ENCODE measurements at places on chromosomes 3 and 15.
A peak's percentile ranks its signal among the peaks of the same experiment; 100 is the strongest.

- DNase-seq, result no peak
Measured at GRCh38 chr15:45401665-45402161, 23.4 kb upstream of the GATM start.

- DNase-seq, result peak; percentile 75
Measured at GRCh38 chr3:100068826-100069225, 45.5 kb downstream of the FILIP1L start.

DNA sequence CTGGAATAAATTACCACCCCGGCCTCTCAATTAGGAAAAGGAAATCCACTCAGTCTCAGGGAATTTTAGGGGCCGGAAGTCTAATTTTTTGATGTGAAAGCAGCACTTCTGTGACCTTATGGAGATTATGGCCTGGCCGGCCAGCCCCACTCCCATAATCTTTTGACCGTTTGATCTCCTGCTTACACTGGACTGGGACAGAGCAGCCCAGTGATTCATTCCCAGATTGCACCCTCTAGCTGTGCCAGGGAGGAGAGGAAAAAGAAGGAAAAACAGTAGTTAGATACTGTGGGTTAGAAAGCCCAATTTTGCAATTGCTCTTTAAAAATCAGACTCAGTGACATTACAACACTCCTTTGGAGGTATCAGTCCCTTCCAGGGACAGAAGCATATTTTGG, 32.4 kb downstream of the GJD2 start:
- DNase-seq, result no peak

GRCh38 chr15:63063164-63063756, 20.7 kb downstream of the TPM1 start:
- DNase-seq, result no peak

GRCh38 chr3:133127381-133127780, 89.2 kb downstream of the TMEM108 start:
- DNase-seq, result no peak

- no peak for DNase-seq
Measured at GRCh38 chr15:89400116-89400781, 65.6 kb upstream of the POLG start.

DNA sequence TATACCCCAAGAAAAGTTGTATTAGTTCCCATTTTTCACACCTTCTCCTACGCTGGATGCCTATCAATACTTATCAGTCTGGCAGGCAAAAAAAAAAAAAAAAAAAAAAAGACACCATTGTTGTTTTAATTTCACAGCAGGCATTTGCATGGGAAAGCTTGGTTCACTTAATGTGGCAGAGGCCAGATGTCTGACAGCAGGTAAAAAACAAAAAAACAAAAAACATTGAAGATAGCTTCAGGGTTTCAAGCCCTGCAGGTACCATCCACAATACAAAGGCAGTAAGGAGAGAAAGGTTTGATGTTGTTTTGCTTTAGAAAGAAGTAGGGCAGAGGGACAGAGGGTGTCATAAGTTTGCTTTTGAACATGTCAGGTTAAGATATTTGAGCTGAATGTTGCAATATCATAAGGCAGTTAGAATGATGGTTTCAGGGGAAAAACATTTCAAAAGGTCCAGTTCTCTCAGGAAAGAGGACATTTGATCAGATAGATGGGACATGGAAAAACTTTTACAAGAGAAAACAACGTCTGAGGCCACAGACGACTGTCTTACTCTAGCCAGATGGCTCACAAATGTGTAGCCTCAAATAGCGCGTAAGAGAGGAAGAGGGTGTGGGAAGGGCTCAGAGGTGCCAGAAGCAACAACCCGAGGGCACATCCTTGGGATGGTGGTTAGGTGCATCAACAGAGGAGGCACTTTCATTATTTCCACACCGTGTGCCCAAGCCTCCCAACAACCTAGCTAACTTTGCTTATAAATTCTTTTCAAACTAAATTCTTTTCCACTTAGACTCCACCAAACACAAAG, 25.7 kb downstream of the PCOLCE2 start:
- no peak for DNase-seq

GRCh38 chr15:99998661-99999101, 265.4 kb upstream of the LYSMD4 start:
- DNase-seq, result no peak

- no peak for DNase-seq
Measured at GRCh38 chr15:76577879-76578512, 241.4 kb downstream of the ISL2 start.

GRCh38 chr3:36494461-36495109, 114.3 kb downstream of the STAC start:
- no peak for DNase-seq

- no peak for DNase-seq
Measured at GRCh38 chr15:60223176-60223575, 174.6 kb downstream of the ANXA2 start.

DNA sequence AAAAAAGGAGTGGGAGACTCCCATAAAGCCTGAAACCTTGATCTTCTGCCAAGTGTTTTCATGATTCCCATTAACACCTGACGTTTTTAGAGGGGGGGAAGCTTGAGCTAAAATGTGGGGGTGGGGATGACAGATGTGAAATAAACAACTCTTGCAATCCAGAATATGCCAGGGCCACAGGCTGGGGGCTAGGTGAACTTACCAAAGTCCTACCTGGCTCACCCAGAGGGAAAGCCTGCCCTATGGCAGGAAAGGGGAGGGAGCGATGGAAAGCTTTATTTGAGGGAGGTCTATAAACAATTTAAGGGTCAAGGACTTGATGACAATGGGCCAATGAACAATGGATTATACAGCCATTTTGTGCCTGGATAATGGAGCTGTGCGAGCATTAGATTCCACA, 108.3 kb downstream of the LRIG1 start:
- no peak for DNase-seq

DNA sequence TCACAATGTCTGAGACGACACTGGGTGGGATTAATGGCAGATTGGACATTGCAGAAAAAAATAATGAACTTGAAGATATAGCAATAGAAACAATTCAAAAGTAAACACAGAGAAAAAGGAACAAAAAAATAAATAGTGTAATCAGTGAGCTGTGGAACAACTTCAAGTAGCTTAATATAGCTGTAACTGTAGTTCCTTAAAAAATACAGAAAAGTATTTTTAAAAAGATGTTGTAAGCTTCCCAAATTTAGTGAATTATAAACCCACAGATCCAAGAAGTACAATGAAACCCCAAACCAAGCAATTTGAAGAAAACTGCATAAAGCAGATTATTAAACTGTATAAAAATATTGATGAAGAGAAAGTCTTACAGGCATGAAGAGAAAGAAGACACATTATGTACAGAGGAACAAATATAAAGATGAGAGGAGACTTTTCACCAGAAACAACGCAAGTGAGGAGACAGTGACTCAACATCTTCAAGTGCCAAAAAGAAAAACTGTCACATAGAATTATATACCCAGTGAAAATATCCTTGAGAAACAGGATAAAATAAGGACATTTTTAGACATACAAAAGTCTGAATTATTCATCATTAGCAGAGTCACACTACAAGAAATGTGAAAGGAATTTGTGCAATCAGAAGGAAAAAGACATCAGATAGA, 176.4 kb downstream of the NFKBIZ start:
- no peak for DNase-seq

DNA sequence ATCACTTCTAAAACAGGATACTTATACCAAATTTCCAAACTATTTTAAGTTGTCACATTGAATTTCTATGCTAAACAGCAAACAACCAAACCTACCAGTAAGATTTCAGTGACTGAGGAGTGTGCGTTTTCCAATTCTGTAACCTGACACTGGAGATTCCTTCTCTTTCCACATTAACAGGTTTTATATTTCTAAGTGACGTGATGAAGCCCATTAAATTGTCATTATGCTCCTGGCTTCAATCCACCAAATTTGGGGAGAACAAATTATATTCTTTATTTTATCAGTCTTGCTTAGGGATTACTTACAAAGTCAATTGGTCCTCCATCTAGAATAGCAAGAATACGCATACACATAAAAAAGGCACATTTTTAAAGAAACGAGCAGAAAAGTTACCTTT, 764.8 kb upstream of the NR2F2 start:
- no peak for DNase-seq

DNA sequence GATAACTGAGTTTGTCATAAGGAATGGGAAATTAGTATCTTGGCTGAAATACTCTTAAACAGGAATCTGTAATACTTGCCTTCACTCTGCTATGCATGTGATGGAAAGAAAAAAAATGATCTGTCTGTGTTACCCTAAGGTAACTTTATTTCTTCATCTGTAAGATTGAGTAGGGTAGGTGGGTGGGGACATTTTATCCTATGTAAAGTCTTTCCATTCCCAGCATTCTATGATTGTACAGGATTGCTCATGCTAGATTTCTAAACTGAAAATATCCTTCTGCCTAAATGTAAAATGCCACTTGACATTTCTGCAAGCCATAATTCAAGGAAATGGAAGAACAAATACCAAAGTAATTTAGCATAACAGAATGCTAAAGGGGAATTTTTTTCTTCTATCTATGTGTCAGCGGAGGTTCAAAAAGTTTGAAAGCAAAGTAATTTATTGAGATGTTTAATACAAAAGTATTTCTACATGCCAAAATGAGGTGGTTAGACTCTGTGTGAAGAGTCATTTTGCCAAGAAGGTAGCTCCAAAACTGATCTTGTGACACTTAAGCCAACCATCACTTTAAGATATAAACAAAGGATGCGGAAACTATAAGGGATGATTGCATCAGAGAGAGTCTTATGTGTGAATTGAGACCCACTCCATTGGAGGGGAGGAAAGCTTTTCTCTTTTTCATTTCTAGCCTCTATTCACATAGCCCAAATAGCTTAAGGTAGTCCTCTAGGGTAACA, 46.6 kb upstream of the SERPINI2 start:
- DNase-seq, result no peak

DNA sequence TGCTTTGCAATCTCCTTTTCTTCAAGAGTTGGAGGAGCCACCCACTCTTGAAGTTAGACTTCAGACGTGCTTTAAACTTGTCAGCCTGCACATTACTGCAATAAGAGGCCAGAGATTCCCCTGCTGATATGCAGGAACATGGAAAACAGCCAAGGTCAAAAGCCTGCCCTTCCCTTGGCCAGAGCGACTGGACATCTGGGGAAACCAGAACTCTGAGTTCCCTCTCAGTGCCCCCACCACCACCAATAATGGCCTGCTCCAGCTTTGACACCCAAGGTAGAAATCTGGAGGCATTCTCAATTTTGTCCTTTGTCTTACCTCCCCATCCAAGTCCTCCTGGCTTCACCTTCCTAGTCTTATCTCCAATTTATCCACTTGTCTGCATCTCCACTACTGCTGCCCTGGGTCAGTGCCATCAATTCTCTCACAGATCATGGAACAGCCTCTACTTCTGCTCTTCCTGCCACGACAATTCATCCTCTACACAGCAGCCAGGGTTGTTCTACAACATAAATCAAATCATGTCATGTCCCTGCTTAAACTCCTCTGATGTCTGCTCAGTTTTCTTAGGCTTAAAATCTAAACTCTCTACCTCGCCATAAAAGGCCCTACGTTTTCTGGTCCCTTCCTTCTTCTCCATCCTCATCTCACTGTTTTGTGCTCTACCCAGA, 191.6 kb upstream of the WNT5A start:
- DNase-seq, result no peak

DNA sequence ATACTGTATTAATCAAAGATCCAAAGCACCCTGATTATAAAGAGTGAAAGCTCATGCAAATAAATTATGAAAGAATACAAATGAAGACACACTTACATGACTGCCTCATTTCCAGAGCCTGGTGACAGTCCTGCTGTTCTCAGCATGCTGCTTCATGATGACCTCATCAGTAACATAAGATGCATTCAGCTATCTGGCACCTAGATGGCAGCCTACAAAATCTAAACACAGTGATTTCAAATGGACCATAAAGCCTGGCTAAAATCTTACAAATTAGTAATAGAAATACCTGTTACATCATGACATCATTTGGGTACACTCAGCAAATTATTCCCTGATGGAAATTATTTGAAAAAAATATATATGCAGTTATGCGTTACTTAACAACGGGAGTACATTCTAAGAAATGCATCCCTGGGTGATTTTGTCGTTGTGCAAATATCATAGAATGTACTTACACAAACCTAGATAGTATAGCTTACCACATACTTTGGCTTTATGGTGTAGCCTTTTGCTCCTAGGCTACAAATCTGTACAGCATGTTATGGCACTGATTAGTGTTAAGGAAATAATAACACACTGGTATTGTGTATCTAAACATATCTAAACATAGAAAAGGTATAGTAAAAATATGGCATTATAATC, 207.2 kb downstream of the EPHA3 start:
- peak; percentile 13 for DNase-seq

DNA sequence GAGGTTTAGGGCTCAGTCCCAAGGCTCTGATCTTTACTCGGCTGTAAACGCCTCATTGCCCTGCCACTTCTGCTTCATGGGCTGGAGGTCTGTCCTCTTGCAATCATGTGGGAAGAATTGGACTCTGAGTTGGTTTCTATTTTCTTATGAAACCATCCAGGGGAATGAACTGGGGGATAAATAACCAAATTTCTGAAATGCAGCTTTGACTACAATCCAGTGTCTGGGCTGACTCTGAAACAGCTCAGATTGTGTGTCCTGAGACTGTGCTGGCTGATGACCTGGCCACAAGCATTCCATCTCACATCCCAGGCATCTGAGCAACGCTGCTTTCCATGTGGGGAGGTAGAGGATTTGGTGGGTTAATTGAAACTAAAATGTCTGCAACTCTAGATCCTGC, 71.0 kb upstream of the GALNT15 start:
- DNase-seq, result no peak

DNA sequence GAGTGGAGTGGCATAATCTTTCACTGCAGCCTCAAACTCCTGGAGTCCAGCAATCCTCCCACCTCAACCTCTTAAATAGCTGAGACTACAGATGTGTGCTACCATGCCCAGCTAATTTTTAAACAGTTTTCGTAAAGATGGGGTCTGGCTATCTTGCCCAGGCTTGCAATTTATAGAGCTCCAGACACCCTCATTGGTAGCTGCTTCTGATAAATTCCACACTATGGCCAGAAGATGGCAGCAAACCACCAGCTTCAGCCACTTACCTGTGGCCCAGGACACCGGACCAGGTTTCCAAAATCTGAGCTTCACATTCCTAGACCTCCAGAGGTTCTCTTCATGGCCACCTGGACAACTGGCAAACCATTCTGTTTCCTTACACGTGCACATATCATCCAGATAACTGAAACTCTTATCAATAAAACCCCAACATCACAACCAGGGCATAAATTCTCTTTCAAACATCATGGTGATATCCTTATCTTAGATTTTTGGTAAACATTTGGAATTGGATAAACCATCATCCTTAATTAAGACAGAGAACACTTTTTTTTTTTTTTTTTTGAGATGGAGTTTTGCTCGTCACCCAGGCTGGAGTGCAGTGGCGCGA, 28.9 kb downstream of the FBXW12 start:
- peak; percentile 38 for DNase-seq

DNA sequence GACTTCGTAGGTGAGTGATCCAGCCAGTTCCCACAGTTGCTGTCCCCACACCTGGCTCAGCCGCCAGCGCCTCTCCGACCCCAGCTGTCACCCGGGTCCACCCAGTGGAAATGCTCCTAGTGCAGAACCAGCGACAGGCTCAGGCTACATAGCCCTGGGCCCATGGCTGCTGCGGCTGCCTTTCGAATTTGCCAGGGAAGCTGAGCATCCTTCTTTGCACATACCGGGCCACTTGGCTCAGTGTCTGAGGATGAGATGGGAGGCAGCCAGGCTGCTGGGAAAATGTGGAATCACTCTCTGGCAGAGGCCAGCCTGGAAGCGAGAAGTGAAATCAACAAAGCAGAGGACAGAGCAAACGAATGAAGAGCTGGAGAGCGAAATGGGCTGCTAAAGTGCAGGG, 80.1 kb downstream of the ST8SIA2 start:
- DNase-seq, result no peak

GRCh38 chr3:169699536-169700050, 36.1 kb upstream of the MECOM start:
- DNase-seq, result no peak

GRCh38 chr3:5542472-5542871, 355.0 kb downstream of the EDEM1 start:
- no peak for DNase-seq

Measured in left renal cortex interstitium (tissue), 4 donors.